ENCODE measurements at places on chromosomes 5 and 9.

GRCh38 chr9:36136272-36136893 is at the start of gene GLIPR2:
Gene GLIPR2 (plus strand): TSS chr9:36136733. CDS start chr9:36136779, 46 bp downstream.
- DNase-seq = no peak

DNA sequence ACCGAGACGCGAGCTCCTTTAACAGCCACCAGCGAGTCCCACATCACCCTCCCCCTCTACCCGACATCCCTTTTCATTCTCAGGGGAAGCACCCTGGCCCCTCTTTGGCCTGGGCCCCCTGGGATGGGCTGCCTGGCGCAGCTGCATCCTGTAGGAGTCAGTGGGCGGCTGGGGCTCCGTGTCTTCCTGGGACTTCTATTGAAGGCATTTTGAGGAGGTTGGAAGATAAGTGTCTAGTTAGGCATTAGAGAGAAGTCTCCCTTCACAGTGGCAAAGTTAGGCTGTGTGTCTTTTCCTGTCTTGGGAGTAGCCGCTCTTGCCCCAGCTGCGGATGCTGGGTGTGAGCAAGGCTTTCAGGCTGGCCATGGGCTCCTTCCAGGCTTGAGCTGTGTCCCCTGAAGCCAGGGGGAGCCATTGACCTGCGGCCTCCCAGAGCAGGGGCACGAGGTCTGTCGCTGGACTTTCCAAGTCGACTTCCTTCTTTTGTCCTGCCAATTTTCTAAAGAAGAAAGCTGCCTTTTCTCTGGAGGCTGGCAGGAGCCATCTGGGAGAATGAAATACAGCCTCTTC is 18.6 kb upstream of the NKD2 start:
- no peak for DNase-seq

DNA sequence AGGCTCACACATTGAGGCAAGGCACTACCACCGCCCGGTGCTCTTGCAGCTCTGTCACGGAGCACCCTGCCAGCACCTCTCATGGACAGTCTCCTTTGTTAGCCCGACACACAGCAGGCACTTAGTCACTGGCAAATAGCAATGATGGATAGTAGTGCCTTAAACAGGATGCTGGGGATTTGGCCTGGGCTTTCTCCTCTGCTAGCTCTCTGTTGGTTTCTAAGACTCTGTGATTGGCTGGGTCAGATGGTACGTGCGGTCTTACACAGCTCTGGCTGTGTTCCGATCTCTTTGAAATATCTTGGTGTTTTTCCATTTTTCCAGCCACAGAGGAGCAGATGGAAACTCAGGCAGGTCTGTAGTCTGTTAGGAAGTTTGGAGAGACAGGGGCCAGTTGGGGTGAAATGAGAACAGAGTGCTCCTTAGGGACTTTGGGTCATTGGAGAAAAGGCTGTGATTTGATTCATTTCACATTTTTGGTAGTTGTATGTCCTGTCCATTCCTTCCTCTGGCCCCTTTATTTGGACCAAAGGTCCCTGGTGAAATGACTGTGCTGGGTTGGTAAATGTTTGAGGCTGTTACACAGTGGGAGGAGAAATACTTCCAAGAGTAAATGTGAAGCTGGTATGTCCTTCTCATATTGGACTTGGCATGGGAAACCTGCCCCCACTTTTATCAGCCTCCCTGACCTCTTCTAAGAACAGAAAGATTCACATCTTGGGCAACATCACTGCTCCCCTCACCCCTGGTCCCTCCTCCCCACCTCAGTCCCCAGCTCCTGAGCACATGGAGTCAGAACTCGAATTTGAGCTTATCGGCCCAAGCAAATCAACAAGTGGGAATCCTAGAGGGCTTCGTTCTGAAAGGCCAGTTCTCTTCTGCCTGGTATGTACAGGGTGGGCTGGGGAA is 3.4 kb downstream of the SMIM3 start:
- DNase-seq = no peak

- DNase-seq = no peak
Measured at GRCh38 chr5:72093217-72093616, 14.1 kb upstream of the MAP1B start.

- DNase-seq = no peak
Measured at GRCh38 chr5:78213799-78214198, 80.7 kb downstream of the AP3B1 start.

DNA sequence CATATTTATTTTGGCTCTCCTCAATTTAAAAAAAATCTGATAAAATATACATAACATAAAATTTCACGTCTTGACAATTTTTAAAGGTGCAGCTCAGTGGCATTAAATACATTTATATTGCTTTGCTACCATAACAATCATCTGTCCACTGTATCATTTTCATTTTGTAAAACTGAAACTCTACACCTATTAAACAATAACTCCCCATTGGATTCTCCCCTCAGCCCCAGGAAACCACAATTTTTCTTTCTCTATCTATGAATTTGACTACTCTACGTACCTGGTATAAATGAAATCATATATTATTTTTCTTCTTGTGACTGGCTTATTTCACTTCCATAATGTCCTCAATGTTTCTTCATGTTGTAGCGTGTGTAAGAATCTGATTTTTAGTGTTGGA is 563.5 kb downstream of the PRR16 start:
- no peak for DNase-seq

- no peak for DNase-seq
Measured at GRCh38 chr9:33143241-33143661, 23.9 kb downstream of the B4GALT1 start.

DNA sequence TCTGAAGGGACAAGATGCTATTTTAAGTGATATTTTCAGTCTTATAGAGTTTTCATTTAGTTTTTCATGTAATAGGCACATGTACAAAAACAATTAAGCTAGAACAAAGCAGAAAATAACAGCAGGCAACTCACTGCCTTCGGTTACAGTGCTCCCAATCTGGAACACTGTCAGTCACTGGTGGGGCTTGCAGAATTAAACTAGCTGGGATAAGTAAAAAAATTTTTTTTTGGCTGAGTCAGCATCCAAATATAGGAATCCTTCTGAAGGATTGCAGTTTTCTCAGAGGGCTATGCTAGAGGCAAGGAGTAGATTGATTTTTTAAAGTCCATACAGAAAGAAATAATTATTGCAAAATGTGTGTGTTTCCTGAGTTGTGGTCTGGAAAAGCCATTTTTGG is 250.2 kb upstream of the RFX3 start:
- no peak for DNase-seq

DNA sequence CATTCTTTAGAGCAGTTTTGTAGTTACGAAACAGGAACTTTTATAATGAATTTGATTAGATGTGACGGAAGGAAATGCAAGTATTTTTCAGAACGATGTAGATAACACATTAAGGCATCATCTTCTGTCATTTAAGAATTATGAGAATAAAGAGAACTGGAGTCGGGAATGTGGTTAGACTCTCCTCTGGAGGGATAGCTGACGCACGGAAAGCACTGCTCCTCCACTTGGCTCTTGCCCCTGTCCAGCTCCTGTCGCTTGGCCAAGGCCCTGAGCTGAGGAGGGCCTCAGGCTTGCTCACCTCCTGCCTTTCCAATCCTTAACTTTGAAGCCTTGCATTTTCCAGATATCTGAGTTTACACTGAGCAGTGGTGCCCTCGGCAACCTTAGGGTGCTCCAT is 60.5 kb downstream of the MAP1B start:
- DNase-seq = no peak

- peak; percentile 37 for DNase-seq
Measured at GRCh38 chr5:172531704-172532026, 77.3 kb upstream of the SH3PXD2B start.

DNA sequence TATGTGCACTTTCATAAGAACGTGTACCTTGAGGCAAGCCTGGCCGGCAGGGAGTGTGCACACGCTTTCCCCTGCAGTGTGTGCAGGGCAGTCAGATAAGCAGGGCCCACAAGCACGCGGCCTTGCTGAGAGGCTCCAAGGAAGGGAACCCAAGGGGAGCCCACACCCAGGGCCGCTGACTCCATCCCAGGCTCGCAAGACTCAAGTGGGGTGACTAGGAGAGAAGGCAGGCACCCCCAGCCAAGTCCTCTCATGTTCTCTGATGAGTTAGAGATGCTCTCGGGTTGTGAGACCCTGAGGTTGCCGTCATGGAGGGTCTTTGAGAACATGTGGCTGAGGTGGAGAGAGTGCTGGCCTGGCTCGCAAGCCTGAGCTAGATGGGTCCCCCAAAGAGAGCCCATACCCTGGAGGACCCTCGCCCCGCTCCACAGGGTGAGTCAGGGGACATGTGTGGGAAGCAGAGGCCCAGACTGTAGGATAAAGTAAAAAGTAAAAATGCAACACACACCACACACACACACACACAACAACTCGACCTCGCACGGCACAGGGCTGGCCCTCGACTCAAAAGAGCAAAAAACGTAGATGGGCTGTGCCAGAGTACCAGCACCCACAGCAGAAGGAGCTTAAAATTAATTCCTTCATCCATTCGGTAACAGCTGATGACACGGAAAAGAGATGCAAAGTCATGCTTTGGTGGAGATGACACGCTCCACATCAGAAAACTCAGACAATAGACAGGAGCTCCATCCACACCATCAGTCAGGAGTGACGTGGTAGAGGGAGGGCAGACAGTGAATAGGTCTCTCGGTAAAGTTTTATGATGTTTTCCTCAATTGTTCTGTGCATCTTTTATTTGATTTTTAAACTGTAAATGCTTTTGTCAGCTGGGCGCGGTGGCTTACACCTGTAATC is 54.8 kb upstream of the NKD2 start:
- no peak for DNase-seq

DNA sequence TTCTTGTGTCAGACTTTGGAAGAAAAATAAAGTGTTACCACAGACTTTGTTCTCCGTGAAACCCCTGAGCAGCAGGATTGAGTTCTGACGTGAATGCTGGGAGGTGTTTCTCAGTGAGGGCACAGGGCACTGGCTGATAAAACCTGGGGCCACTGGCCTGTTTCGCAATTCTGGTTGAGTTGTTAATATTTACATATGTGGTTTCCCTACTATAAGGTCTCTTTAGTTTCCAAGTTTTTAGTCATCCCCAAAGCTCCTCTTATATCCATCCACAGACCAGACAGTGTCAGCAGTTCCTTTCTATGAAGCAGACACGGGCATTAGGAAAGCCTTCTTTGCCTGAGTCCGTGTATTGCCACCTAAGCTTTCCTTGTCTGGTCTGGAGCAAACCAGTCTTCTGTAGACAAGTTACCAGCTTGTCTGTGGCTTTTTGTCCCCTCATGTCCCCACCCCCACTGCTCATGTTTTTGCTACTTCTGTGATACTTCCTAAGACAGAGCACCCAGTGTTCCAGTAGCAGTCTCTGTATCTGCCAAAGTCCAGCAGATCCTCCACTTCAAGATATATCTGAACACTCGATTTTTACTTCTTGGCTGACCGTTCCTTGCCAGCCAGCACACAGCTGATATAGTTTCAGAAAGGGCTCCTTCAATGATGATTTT is 42.0 kb downstream of the ACO1 start:
- DNase-seq = no peak

DNA sequence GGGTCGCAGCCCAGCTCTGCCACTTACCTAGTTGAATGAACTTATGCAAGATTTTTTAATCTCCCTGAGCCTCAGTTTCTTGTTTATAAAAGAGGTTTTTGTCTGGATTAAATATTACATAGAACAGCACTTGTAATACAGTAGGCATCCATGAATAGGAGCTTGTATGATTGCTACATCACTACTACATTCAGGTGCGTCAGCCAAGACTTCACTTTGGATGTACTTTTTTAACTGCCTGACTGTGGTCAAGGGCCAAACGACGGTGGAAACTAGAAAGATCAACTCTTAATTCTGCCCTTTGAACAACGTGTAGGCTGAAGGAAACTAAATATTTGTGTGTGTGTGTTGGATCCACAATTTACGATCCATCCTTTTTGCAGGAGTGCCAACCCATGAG is 172.8 kb downstream of the RFK start:
- DNase-seq = no peak

DNA sequence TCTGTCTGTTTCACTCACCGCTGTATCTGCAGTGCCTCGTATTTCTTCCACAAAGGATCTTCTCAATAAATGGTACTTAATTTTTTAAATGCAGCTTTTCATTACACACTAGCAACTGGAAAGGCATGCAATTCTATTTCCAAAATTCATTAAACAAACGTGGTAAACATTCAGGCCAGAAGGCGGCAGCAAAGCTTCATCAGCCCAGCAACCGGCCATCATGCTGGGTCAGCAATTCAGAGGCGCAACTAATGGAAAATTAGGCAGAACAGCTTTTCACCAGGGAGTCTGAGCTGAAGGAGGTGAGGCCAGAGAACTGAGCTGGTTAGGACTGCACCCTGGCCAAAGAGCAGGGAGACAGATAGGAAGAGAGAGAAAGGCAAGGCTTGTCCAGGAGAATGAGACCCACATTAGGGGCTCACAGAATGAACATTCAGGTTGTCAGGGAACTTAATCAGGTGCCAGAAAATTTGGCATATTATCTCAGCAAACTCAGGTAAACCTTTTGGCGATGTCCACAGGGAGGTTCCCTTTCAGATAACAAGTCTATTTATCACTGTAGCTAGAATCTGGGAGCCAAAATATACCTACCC is 17.7 kb upstream of the RNF180 start:
- peak; percentile 74 for DNase-seq

- DNase-seq = no peak
Measured at GRCh38 chr9:76255781-76256455, 138.3 kb downstream of the RFK start.

DNA sequence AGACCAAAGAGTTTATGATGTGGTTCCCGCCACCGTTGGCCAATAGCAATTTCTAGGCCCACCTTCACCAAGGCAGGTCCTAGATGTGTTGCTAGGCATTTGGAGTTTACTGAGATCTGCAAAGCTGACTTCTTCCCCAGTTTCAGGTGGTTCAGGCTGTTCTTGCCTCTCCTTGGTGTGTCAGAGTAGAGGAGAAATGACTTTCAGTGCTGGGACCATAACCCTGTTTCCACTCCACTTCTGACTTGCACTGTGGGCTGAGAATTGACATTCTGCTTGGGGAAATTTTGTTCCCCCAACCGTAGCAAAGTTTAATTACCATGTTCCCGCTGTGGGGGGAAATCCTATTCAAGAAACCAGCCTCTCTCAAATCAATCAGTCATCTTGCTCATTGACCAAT is 128.0 kb upstream of the GABRP start:
- DNase-seq = no peak

DNA sequence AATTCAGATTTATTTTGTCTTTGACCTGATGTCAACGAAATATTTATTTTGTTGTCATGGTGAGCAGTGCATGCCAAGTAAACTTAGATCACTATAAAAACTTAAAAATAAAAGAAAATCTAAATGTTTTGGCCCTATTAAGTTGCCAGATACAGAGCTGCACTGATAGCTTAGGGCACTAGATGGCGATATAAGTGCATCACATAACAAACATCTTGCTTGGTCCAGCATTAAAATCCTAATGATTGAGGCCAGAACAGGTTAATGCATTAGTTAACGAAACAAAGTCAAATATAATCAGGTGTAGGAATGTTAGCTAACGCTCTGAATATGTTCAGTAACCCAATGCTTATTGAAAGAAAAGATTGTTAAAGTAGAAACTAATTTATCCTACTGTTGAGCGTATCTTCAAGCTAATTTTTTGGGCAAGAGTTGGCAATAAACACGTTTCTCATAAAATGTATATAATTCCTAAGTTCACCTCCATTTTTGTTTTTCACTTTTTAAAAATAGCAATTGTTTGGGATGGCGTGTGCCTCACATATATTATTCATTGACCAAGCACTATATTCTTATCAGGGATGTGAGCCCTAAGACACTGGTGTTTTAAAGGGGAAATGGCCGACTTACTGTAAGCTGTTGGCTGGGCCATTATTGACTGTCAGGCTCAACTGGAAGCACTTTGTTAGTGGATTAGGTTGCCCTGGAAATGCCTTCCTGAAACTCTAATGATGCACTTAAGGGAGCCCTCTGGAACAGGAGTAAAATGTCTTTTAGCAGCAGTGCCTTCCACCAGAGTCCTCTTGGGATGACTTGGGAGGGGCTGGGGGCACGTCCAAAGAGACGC is 33.3 kb downstream of the KCTD16 start:
- peak; percentile 49 for DNase-seq

GRCh38 chr5:173454361-173454735 is 126.1 kb upstream of the STC2 start:
- no peak for DNase-seq

Measured in H1 (cell line).